ENCODE measurements at places on chromosomes 13 and 19. TPM values are rescaled to one million over a fixed set of nuclear protein-coding genes. Genes with fewer than 3 reads are reported as not detected.

The TPTE2 gene
- 27.5 TPM for total RNA-seq

The PRR19 gene
- total RNA-seq = 2.5 TPM

The FFAR2 gene
- not detected for total RNA-seq

The TEX101 gene
- not detected for total RNA-seq

The OR4F17 gene
- total RNA-seq = not detected

The CYP4F8 gene
- total RNA-seq = not detected

DNA sequence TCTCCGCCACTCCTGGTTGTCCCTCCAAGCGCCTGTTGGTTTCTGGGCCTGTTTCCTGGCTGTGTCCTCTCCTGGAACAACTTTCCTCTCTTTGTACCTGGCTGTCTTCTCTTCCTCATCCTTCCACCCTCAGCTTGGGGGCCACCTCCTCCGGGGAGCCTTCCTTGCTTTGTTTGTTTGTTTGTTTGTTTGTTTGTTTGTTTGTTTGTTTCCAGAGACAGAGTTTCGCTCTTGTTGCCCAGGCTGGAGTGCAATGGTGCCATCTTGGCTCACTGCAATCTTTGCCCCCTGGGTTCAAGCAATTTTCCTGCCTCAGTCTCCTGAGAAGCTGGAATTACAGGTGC is 6.6 kb upstream of the TCF3 start:
- no peak for DNase-seq

GRCh38 chr13:98571955-98572662 is 4.8 kb downstream of the STK24 start:
- peak; percentile 39 for DNase-seq

DNA sequence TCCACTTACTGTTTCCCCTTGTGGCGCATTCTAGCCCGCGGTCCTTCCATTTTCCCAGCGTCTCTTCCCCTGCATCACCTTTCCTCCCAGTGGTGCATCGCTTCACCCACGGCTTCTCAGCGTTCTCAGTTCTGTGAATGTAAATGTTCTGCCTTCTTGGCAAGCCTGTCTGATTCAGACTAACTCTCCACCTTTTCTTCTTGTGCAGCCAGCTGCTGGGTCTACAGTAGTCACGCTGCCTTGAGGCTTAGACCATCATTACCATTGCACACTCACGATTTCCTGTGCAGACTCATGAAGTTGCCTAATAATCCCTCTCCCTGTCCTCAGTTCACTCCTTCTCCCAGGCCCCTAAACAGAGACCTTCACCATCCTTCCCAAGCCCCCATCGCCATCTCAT is 75.0 kb downstream of the DHRS12 start:
- DNase-seq = peak; percentile 80
